ENCODE measurements at places on chromosomes 11 and 22. TPM values are rescaled to one million over a fixed set of nuclear protein-coding genes. Genes with fewer than 3 reads are reported as not detected.

The OR51B4 gene
- not detected for total RNA-seq

The CALCA gene
- 0.28 TPM for total RNA-seq

The MMP1 gene
- total RNA-seq: not detected

The PRMT3 gene
- total RNA-seq: 47.2 TPM

The DGAT2 gene
- 1.9 TPM for total RNA-seq

The CNIH2 gene
- 1.9 TPM for total RNA-seq

The CHRM1 gene
- total RNA-seq: not detected
